ENCODE measurements at places on chromosomes 1 and 21.
A peak's percentile ranks its signal among the peaks of the same experiment; 100 is the strongest.

DNA sequence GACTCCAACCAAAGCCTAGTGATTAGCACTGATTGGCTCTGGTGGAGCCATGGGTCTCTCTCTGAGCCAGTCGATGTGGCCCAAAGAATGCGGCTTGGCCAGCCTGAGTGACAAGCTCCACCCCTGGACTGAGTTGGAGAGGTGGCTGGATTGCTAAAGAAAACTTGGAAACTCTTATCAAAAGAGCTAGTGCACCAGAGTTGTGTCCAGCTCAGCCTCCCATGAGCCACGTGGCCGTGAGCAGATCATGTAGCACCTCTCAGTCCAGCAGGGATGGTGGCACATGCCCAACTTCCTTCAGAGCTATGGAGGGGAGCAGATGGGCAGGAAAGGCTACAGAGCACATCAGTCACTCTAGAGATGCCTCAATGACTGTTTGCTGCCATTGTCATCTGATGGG lies 142.8 kb upstream of the VAMP3 start:
- no peak for DNase-seq

GRCh38 chr1:175090780-175091179 lies 23.1 kb downstream of the TNN start:
- DNase-seq: no peak

DNA sequence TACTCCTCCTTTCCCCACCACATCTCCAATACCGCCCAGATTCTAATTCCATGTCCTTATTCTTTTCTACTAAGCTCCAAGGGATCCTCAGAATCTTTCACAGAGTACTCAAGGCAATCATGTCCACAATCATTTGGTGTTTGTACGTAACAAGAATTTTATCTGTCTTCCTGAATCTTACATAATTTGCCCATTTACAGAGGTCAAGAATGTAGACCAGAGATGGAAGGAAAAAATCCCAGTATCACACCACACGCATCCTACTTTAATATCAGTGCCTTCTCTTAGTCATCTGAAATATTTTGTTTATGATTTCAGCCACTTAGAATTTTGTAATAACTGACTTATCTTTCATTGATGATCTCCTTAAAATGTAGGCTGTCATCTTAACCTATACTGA lies 366.0 kb upstream of the LRRC7 start:
- no peak for DNase-seq

- DNase-seq: no peak
Observed at GRCh38 chr1:7010534-7011200, 225.4 kb downstream of the CAMTA1 start.

- DNase-seq: no peak
Observed at GRCh38 chr1:159121526-159121925, 45.0 kb upstream of the AIM2 start.

DNA sequence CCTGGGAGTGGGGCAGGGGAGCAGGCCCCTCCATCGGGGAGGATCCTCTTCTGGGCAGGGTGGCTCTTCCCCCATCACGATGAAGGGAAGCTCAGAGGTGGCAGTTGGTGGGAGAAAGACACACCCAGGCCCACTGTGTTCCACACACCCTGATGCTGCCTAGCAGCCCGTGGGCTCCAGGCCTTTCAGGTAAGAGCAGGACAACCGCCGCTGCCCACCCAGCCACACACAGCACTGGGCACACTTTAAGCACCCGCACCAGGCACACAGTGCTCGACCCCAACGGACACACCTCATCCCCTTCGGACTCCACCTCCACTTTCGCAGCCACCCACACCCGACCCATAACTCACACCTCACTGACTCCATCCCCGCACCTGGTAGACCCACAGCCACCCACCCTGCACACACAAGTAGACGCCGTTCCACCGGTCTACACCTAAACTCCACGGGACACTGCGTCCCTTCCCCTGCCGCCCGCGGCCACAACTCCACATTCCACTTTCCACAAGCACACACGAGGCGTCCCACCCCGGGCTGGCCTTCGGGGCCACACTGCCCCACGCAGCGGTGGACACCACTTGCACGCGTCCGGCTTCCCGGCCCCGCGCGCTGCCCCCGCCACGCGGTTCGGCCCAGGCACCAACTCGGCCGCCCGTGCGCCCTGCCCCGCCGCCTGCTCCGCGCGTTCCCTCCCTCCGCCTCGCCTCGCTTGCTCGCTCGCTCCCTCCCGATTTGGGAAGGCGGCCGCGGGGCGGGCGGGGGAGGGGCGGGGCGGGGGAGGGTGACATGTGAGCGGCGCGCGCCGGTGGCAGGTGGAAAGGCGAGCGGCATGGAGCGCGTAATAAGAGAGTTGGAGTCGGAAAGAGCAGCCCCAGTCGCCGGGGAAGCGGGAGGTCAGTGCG lies at the start of gene KCNQ4:
KCNQ4 (plus strand) TSS at position 787 of the 905 bp plus-strand sequence. CDS start 307 bp downstream, outside the sequence.
- DNase-seq: peak; percentile 36

GRCh38 chr1:35398739-35399138 lies 130.2 kb downstream of the ZMYM4 start:
- no peak for DNase-seq

GRCh38 chr1:157597959-157598667 lies at the start of gene FCRL4:
TSS of gene FCRL4 (minus strand) at chr1:157598085. CDS start at chr1:157597944, 141 bp downstream.
- no peak for DNase-seq

All from NCI-H1417 (cell line).